CD4-positive, alpha-beta T cell treated with Interleukin-17A for 1 hour (primary cell): ENCODE measurements at places on chromosomes 2 and 18.

- DNase-seq = no peak
Measured at GRCh38 chr18:73696698-73697097, 450.9 kb downstream of the FBXO15 start.

- no peak for DNase-seq
Measured at GRCh38 chr2:73415906-73416305, 30.3 kb downstream of the ALMS1 start.

DNA sequence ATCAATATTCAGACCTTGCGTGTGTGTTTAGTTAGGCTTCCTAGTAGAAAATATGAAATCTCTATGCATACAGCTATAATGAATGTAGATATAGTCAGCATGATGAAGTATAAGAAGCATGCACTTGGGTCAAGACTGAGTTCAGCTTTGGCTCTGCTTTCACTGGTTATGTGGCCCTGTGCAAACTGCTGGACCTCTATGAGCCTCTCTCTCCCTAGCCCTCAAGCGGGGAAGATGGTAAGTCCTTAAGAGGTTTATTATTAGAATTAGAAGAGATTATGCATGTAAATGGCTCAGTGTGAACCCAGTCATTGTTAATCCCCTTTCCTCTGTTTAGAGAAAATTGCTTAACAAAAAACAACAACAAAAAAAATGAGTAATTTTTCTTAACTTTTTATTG, 178.8 kb upstream of the NXPH2 start:
- no peak for DNase-seq

DNA sequence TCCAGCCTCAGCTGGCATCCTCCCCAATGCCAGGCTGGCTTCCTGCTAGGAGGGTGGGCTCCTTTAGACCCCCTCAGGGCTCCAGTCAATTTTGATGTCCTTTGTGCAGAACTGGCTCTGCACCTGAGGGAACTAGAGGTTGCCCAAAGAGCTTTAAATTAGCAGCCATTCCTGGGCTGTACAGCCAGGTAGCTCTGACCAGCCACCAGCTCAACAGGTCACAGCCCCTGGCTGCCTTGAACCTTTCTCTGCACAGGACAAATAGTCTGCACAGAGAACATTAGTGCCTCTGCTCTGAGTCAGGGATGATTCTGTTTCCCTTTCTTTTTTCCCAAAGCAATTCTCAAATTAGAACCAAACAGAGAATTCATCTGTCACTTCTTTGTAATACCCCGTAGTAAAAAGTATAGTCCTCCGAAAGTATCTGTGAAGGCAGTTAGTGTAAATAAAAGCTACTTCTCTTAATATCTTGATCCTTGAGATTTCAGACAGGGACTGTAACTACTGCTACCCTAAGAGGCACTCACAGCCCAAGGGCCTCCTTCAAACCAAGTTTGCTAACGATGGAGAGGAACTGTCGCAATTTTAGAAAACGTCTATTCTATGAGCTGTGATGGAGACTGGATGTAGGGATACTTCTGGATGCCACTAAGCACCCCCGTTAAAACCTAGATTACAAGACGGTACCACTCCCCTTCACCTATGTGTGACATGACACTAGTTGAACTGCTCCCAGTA, 3.0 kb downstream of the TTC32 start:
- no peak for DNase-seq

- DNase-seq = no peak
Measured at GRCh38 chr2:2750867-2751714, 420.0 kb upstream of the MYT1L start.

DNA sequence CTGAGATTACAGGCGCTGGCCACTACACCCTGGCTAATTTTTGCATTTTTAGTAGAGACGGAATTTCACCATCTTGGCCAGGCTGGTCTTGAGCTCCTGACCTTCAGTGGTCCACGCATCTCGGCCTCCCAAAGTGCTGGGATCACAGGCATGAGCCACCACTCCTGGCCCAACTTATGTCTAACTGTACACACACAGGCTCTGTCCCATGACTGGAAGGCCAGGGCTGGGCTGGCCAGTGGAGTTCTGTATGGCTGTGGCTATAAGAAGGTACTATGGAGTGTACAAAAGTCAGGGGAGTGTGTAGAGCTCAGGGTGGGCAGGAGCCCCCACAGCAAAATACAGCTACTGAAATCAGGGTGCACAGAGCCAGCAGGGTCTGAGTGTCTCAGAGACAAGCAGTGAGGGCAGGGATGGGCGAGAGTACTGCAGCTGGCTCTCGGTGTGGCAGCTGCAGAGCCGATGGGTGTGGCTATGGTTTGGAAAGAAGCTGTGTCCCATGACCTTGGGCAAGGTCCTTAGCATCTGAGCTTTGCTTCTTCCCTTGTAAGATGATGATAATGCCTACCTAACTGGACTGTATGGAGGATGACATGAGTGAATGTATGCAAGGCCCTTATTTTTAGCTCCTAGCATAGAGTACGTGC, 10.4 kb upstream of the MSGN1 start:
- no peak for DNase-seq

GRCh38 chr2:44768438-44769236, 172.9 kb upstream of the SIX3 start:
- DNase-seq = no peak

GRCh38 chr2:234577191-234577590, 80.3 kb upstream of the ARL4C start:
- DNase-seq = no peak

DNA sequence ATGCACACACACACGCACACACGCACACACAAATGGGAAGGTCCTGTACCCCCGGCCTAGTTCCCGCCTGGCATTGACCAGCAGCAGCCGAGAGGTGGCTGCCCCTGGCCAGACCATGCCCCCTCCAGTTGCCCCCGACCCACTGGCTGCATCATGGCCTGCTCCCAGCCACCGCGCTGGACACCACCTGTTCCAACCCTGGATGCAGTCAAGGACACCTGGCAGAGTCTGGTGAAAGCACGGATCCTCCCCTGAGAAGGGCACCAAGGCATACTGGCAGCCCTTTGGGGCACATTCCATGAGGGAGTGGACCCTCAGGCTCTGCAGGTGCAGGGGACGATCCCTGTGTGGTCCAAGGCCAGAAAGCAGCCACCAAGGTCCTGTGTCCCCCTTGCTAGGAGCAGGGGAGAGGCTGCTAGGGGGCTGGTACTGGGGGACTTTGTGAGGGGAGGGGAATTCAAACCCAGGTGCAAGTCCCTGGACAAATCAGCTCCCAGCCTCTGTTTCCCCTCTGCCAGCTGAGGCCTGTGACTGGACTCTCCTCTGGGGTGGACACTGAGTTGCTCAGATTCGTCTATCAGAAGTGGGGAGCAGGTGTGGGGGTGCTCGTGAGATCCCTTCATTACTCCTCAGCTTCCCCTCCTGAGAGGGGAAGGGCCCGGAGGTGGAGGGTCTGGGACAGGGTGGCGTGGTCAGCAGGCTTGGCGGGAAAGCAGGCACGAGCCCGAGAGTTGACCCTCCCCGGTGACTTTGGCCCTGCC, 3.5 kb downstream of the ESPNL start:
- no peak for DNase-seq

GRCh38 chr2:11097038-11097720, 58.1 kb upstream of the SLC66A3 start:
- no peak for DNase-seq

DNA sequence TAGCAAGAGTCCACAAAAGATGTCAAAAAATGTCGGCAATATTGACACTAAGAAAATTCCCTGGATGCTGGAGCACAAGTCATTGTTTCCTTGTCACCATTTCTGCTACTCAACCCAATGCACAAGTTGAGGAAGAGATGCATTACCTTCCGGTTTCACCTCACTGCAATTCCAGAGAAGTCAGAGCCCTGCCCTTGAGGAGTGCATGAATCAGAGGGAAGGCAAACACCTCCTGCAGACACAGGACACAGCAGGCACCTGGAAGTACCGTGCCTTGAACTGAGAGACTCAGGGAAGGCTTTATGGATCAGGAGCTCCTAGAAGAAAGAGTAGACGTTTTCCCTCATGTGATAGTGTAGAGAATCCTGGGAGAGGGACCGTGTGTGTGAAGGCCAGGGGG, 62.7 kb upstream of the ARL4C start:
- no peak for DNase-seq

- peak; percentile 36 for DNase-seq
Measured at GRCh38 chr2:84022810-84023431, 436.2 kb downstream of the SUCLG1 start.

DNA sequence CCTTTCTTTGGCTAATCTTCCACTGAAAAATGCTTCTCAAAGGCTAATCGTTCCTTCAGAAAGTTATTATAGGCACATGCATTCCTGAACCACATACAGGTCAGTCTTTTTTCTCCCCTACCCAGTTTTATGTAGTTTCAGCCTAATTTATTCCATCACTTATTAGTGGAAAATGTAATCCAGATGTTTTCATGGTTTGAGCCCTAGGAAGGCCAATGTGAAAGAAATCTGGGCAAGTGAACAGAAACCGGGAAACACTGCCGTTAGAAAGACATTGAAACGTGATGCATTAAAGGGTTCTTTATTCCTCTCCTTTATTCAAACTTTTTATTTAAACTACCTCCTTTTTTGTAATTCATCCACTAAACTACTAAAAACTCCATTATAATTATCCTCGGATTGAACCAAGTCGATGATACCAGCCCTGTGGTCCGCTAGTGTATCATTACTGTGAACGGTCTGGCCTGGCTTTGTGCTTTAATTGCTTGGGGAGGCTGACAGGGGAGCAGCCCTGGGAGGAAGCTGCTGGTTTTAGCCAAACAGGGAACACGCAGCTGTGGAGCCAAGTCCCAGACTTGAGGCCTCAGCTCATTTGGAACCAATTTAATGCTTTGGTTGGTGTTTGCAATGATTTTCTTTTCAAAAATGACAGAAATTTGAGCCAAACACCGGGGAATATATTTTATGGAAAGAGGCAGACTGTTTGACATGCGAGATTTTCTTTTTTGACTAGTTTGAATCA, 149.2 kb downstream of the ARHGAP28 start:
- DNase-seq = no peak

DNA sequence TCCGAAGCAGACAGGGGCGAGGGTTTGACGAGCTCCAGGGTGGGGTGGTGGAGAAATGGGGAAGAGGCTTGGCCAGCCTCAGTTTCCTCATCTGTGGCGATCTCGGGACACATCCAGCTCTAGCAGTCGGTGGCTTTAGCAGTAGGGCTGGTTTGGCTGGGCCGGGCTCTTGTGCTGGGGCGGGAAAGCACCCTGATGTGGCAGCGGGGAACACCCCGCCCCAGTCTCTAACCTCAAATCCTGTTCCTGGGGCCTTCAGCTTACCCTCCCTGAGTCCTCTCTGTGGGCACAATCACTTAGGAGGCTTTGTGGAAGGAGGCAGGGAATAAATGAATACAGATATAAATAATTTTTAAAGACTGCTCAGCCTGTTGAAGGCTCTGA, 26.5 kb upstream of the MCFD2 start:
- peak; percentile 87 for DNase-seq

DNA sequence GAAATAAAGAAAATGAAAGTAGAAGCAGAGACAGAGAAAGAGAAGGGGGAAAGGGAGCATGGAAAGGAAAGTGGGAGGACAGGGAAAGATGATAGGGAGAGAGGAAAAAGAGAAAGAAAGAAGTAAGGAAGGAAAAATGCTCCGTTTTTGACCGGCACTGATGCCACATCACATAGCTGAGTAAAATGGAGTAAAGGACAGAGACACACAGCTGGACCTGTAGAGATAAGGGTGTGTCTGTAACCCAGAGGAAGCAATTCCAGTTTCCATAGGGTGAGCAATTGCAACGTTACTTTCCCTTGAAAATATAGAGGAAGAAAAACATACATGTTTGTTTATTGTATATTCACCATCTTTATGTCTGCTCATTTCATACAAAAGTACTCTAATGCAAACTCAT, 1866.9 kb upstream of the PIK3C3 start:
- DNase-seq = no peak

DNA sequence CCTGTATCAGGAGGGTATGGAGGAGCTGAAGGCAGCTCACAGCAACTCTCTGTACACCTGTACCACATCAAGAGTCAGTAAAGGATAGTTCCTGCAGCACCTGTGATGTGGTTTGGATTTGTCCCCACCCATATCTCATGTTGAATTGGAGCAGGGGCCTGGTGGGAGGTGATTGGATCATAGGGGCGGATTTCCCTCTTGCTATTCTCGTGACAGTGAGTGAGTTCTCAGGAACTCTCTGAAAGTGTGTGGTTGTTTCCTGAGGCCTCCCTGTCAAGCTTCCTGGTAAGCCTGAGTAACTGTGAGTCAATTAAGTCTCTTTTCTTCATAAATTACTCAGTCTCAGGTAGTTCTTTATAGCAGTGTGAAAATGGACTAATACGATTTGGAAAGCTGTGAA, 28.9 kb downstream of the OSBPL1A start:
- peak; percentile 2 for DNase-seq

DNA sequence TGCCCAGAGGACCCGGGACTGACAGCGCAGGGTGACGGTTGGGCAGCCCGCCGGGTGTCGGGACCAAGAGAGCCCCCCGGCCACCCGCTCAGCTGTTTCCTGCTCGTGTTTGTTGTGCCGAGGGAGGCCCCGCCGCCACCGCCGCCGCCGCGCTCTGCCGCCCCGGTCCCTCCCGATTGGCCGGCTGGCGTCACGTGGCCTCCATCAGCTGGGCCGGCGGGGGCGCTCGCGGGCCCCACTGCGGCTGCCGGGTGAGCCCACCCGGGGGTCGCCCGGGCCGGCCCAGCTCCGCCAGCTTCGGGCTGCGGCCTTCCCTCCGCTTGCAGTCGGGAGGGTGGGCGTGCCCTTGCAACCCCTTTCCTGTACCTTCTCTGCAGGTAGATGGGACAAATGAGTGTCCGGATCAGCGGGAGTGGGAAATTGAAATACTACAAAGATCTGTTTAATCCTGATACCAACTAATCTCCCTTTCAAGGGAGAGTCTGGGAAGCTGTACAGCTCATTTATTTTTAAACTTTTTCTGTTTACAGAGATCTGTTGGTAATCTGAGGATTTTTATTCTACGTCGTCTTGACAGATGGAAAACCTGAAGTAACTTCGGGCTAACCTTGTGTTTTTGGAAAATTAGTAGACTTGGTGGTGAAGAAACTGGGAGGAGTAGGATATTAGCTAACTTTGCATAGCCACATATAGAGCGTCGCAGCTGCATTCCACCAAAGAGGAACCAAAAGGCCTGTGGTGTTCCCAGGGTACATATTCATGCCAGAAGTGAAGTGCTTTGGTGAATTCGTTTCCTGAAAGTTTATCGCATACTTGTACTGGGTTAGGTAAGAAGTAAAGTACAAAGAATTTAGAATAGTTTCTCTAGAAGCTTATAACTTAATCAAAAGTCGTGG, 1.2 kb downstream of the YPEL5 start:
- DNase-seq = peak; percentile 82

- DNase-seq = no peak
Measured at GRCh38 chr2:2102866-2103653, 228.0 kb downstream of the MYT1L start.

DNA sequence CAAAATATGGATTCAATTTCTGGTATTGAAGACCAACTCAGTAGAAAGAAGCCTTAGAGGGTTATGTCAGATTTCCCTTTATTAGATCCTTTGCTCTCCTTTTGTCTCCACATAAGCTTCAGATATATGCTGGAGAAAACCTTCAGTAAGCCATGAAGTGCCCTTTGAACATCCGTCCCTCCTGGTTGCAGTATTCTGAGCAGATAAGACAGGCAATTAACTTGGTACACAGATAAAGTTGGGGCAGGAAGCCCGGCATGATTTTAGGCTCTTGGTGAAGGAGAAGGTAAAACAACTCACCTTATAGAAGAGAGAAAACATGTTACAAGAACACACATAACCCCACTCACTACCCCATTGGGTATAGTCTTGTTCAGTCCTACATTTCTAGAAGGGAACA, 76.4 kb downstream of the SRD5A2 start:
- no peak for DNase-seq
